ENCODE measurements at places on chromosomes 3 and 15.

GRCh38 chr3:128730471-128730870, 4.5 kb downstream of the RAB7A start:
- no peak for DNase-seq

- no peak for DNase-seq
Observed at GRCh38 chr3:48852151-48852550, 4.5 kb upstream of the PRKAR2A start.

DNA sequence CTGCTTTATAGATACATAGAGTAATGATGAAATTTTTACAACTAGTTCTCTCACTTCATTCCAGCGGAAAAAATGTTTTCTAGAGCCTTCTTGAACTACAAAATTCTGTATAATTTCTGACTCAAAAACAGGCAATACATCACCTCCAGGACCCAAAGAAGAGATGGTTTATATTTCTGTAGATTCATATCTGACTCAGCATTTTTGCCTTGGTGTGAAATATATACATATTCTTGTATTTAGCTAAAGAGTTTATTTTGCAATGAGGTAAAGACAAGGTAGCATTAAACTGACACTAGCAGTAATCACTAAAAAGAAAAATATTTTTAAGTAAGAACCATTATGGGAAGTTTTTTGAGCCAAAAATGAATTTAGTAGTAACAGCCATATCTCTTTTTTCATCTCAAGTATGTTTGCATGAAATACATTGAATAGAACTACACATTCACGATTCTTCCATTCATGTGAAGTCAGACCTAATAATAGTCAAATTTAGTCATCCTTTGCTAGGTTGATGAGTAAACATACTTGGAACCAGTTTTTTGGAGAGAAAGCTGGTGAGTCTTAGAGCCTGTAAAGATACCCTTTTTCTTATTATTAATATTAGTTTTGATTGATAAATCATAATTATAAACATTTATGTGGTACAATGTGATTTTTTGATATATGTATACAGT, 31.6 kb downstream of the COL8A1 start:
- DNase-seq: no peak

- peak; percentile 74 for DNase-seq
Observed at GRCh38 chr3:182682263-182683241, 110.8 kb upstream of the ATP11B start.

DNA sequence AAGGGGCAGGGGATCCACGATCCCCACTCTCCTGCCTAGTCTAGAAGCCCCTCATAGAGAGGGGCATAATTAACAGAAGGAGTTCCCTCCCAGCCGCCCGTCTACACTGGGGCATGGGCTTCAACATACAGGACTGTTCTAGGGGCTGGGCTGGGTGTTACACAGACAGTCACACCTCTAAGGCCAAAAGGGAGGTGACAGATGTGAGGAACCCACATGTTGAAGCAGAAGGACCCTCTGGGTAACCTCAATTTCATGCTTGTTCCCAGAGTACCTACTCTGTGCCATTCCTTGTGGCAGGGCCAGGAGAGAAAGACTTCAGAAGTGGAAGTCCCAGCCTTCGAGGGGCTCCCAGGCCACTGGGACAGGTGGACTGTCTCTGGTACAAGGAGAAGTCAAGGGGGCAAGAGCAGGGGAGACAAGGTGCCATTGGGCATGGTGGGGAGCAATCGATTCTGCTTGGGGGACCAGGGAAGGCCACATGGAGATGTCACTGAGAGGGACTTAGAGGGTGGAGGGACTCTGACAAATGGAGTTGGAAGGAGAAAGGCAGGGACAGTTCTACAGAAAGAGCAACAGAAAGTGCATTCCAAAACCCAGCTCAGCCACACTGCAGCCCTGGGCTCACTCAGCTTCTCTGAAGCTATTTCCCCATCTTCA, 71.3 kb downstream of the CPN2 start:
- no peak for DNase-seq

All from kidney (tissue), 22 donors.